Activated T-helper 2 cell treated with anti-CD3 and anti-CD28 coated beads, Interferon-gamma antibody, Interleukin-2, Interleukin-4, amounts not matched to agents 10 μg/mL and 5 μg/mL and 100 μg/mL, durations not matched to agents 14 hours and 24 hours and 36 hours (primary cell): ENCODE measurements at places on chromosomes 7 and 10. TPM values are rescaled to one million over a fixed set of nuclear protein-coding genes. Genes with fewer than 3 reads are reported as not detected.

The ITPRID1 gene
- total RNA-seq = not detected in 2 replicates

The KNDC1 gene
- 0.39 and 0.51 TPM in 2 replicates for total RNA-seq

The PKD2L1 gene
- not detected in 2 replicates for total RNA-seq

The PLCE1 gene
- 0.02 TPM in 2 replicates for total RNA-seq

The CEP55 gene
- 72.6 and 76.1 TPM in 2 replicates for total RNA-seq

The MBL2 gene
- not detected in 2 replicates for total RNA-seq

The OR9A4 gene
- not detected in 2 replicates for total RNA-seq

The CARD11 gene
- 72.8 and 74.1 TPM in 2 replicates for total RNA-seq

The ING3 gene
- total RNA-seq = 22.6 and 22.9 TPM in 2 replicates

The RBM33 gene
- 79.8 and 80.3 TPM in 2 replicates for total RNA-seq

The AP3M1 gene
- 46.0 and 46.9 TPM in 2 replicates for total RNA-seq

The SFRP5 gene
- total RNA-seq = not detected in 2 replicates

The CALHM1 gene
- 0.09 TPM in 1 of 2 replicates, not detected in the other for total RNA-seq

The GPR15LG gene
- not detected in 2 replicates for total RNA-seq

The KIN gene
- total RNA-seq = 9.8 and 12.0 TPM in 2 replicates

The MYL10 gene
- not detected in 2 replicates for total RNA-seq

The C10orf71 gene
- total RNA-seq = not detected in 2 replicates

The MYOZ1 gene
- not detected in 2 replicates for total RNA-seq

The GDF2 gene
- not detected in 2 replicates for total RNA-seq

The FLNC gene
- not detected in 2 replicates for total RNA-seq

The IGFBP3 gene
- 0.41 and 0.48 TPM in 2 replicates for total RNA-seq

The HOXA13 gene
- total RNA-seq = not detected in 2 replicates

The MDFIC gene
- total RNA-seq = 119 and 121 TPM in 2 replicates

The PNLIPRP3 gene
- not detected in 2 replicates for total RNA-seq

The WEE2 gene
- total RNA-seq = 0.05 TPM in 1 of 2 replicates, not detected in the other

The KLLN gene
- total RNA-seq = 0.55 and 0.64 TPM in 2 replicates

The EFCAB10 gene
- not detected in 2 replicates for total RNA-seq

The AOAH gene
- 33.4 and 33.5 TPM in 2 replicates for total RNA-seq

The TRIP6 gene
- 38.5 and 38.7 TPM in 2 replicates for total RNA-seq

The PVRIG gene
- 18.7 and 21.7 TPM in 2 replicates for total RNA-seq

The MKX gene
- not detected in 2 replicates for total RNA-seq

The CTAGE6 gene
- 0.78 and 1.4 TPM in 2 replicates for total RNA-seq

The BICC1 gene
- 0.11 and 0.21 TPM in 2 replicates for total RNA-seq

The ACTL6B gene
- not detected in 2 replicates for total RNA-seq
